ENCODE measurements at places on chromosomes 3 and 15. TPM values are rescaled to one million over a fixed set of nuclear protein-coding genes. Genes with fewer than 3 reads are reported as not detected.

- H3K4me1 ChIP-seq = no peaks in the 10 kb centered on the region
- H3K27me3 ChIP-seq = no peaks in the 10 kb centered on the region
- no peak overlapping the region for H3K4me3 ChIP-seq
- no peaks in the 10 kb centered on the region for H3K36me3 ChIP-seq
Measured at GRCh38 chr3:99481561-99481960, 156.8 kb upstream of the COL8A1 start.

TPRG1 gene
- 0.35 TPM for total RNA-seq

- H3K4me1 ChIP-seq = no peaks in the 10 kb centered on the region
- peaks cover 13% of the 10 kb centered on the region for H3K27me3 ChIP-seq
- no peak overlapping the region for H3K4me3 ChIP-seq
Measured at GRCh38 chr3:196706731-196707130, 5.3 kb downstream of the CEP19 start.

DNA sequence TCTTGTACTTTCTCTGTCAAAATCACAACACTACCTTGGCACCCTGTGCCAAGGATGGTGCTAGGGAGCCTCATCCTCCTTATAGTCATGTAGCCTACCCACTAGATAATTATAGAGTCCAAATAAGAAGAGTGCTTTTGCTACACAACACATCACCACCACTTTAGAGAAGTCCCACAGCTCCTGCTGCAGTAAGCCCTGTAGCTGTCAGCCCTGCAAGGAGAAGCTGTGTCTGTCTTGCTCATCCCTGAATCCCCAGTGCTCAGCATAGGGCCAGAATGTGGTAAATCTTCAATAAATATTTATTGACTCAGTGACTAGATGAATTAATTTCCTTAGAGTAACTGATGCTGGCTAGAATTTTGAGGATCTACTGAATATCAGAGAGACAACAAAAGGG lies 190.8 kb downstream of the ZNF621 start:
- no peaks in the 10 kb centered on the region for H3K27me3 ChIP-seq
- no peaks in the 10 kb centered on the region for H3K4me1 ChIP-seq
- no peaks in the 10 kb centered on the region for H3K36me3 ChIP-seq
- DNase-seq = no peak

- no peak overlapping the region for H3K27ac ChIP-seq
- DNase-seq = peak; percentile 26
- H3K4me1 ChIP-seq = peaks cover 7% of the 10 kb centered on the region
- H3K36me3 ChIP-seq = no peaks in the 10 kb centered on the region
- H3K4me3 ChIP-seq = no peak overlapping the region
- no peaks in the 10 kb centered on the region for H3K27me3 ChIP-seq
Measured at GRCh38 chr3:133117342-133117741, 79.2 kb downstream of the TMEM108 start.

Data from GM23338 (cell line).